Esophagus mucosa (tissue), 1 donor: ENCODE measurements at places on chromosomes 4 and X. TPM values are rescaled to one million over a fixed set of nuclear protein-coding genes. Genes with fewer than 3 reads are reported as not detected.

- ATAC-seq: no peak
Measured at GRCh38 chr4:20106921-20107320, 144.8 kb upstream of the SLIT2 start.

GRCh38 chr4:128427832-128428366 is 140.3 kb upstream of the PGRMC2 start:
- ATAC-seq: peak; percentile 90

Gene USP27X
- total RNA-seq: 1.2 TPM

Gene DCX
- 0.04 TPM for total RNA-seq

GRCh38 chr4:75429208-75429607 is 85.0 kb downstream of the RCHY1 start:
- ATAC-seq: no peak

GRCh38 chrX:130393451-130394074 is 8.1 kb upstream of the GPR119 start:
- ATAC-seq: peak; percentile 48
